ENCODE measurements at places on chromosomes 5 and 9.

- DNase-seq: no peak
Measured at GRCh38 chr5:67092535-67092934, 104.1 kb downstream of the CD180 start.

DNA sequence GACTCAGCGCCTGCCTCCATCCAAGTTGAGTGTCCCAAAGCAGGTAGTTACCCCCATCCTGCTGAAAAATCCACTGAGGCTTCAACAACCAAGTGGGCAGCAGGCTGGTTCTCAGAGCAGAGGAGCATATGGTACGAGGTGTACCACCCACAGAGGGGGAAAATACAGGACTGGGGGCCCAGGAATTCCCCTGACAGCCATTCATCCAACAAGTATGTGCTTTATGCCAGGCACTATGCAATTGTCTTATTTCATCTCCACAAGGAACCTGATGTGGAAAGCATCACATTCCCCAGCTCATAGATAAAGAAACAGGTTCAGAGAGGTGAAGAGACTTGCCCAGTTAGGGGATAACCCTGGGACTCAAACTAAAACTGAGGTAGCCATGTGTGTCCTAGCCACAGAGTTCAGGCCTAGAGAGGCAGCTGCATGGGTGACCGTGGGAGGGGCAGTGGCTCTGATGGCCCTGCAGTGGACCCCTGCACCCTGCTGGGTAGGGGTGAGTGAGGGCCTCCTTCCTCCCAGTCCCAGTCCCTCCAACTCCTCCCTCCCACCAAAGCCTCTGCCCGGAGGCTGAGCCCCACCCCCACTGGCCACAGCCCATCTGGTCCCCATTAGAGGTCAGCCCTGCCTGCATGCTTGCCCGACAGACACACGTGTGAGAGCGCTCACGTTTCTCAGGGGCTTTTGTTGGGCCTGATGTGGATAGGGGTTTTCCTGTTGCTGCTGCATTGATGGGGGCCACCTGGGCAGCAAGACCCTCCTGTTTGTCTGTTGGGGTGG lies 11.5 kb downstream of the PDLIM4 start:
- no peak for DNase-seq

DNA sequence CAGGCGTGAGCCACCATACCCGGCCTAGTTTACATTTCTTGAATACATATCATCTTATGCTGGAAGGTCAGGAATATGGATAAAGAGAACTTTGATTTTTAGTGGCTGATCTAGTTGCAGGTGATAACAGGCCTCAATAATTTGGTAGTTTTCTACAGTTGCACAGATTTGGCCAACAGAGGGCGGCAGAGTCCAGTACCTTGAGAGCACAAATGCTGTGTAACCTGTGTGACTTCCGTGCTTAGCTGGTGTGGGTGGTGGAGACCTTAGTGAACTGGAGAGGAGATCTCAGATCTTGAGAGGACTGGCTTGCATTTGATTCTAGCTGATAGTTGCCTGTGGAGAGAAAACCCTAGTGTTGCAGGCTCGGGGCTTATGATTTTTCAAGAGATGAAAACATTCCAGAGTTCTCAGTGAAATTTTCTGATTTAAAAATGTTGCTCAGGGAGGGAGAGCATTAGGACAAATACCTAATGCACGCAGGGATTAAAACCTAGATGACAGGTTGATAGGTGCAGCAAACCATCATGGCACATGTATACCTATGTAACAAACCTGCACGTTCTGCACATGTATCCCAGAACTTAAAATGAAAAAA lies 17.4 kb upstream of the GPR151 start:
- peak; percentile 77 for DNase-seq

DNA sequence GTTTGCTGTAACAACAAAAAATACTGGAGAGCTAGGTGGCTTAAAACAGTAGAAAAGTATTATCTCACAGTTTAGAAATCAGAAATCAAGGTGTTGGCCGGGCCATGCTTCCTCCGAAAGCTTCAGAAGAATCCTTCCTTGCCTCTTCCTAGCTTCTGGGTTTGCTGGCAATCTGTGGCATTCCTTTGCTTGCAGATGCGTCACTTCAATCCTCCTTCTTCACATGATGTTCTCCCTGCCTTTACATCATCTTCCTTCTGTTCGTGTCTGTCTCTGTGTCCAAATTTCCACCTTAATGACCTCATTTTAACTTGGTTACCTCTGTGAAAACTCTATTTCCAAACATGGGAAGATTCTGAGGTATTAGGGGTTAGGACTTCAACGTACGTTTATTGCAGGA lies 90.4 kb upstream of the CHD1 start:
- DNase-seq: no peak

GRCh38 chr9:92501671-92502393 lies 19.5 kb upstream of the ASPN start:
- DNase-seq: peak; percentile 27

DNA sequence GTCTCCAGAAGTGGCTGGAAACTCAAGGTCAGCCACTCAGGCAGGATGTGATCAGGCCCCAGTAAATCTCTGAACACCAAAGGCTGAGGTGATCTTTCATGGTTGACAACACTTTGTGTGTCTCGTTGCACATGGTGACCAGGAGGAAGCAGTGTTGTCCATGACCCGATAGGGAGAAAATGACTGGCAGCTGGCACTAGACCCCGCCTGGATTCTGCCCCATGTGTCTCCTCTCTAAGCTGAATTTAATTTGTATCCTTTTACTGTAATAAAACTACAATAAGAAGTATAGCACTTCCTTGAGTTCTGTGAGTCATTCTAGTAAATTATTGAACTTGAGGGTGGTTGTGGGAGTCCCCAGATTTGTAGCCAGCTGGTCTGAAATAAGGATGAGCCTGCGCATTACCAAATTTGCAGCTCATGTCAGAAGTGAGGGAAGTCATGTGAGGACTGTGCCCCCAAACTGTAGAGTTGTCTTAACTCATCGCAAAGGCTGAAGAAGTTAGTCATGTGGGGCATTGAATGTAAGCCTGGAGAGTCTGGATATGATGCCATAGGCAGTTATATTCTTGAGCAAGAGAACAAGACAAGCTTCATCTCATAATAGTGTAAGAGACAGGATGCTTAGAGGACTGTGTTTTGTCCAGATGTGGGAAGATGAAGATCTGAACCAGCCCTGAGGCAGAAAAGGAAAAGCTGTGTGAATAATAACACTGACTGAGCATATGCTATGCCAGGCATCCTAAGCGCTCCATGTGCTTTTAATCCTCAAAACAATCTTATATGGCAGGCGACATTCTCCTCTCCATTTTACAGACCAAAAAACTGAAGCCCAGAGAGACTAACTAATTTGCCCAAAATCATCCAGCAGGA lies 55.9 kb downstream of the TMEM215 start:
- no peak for DNase-seq

DNA sequence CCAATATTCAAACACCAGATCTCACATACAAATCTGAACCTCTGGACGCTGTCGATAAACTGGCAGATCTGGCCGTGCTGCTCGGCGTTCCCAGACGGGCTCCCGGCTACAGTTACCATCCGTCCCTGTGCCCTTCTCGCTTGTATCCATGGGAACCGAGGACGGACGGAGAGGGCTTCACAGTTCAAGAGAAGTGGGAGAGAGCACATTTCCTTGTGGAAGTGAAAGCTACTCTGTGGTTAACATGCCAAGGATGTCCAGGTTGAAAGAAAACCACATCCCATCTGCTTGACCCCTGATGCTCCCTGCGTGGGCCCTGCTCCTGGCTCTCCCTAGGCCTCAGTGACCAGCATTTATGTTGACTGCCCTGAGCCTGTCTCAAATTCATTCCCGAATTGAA lies 6.3 kb upstream of the DBN1 start:
- peak; percentile 55 for DNase-seq

DNA sequence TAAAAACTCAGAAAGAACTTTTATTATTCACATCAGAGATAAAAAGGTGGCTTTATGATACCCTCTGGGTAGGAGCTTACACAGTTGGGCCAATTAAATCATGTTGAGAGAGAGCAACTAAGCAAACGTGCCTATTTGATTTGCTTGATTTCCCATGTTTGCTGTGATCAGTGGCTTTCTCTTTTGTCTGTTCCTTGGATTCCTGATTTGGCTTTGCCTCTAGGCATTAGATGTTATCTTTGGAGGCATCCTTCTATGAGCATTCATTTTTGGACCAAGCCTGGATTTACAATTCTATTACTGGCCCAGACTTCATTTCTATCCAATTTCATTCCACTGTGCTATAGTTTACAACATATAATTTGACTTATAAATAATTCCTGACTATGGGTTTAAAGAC lies 35.9 kb downstream of the VCAN start:
- DNase-seq: no peak

DNA sequence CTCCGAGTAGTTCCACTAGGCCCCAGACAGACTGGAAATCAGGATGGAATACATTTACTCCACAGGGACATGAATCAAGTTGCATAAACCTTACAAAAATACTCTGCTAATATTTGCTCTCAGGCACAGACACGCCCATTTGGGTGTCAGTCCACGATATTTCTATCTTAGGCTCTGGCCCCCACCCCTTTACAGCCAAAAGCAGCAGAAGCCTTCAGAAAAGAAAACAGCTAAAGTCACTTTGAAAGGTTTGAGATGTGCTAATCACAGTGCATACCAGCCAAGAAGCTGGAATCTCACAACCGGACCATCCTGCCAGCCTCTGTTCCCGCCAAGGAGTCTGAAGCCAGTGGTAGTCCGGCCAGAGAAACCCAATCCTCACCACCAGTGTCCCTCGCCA lies 22.6 kb downstream of the PTPN3 start:
- no peak for DNase-seq

GRCh38 chr5:159802661-159803060 lies 113.6 kb upstream of the ADRA1B start:
- no peak for DNase-seq

DNA sequence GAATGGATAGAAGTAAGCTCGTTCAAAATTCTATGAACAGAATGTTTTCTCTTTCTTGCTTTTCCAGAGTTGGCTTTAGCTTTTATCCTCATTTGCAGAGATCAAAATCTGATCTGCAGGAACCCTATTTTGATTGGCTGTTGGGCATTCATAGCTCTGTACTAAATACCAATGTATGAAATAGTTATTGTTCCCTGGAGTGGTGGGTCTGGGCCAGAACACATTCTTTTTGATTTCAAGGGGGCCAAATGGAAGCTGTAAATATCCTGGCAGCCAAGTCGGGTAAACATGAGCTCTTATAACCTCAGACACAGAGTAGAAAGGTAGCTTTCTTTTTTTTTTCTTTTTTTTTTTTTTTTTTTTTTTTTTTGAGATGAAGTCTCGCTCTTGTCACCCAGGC lies 241.5 kb downstream of the PDZD2 start:
- DNase-seq: no peak

DNA sequence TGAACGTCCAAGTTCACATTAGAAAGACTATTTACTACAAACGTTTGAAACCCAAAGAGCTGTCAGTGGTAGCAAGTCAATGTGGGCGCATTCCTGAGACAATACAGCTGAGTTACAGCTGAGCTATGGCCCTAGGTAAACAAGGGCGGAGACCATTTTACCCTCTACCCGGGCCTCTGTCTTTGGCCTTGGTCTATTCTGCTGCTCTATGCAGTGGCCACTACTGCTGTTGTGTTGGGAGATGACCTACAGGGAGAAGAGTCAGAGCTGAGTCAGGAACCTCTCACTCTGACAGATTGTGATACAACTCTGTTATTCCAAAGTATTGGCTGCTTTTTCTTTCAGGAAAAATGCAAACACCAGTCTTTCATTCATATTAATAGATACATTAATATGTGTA lies 700.6 kb downstream of the SEMA5A start:
- DNase-seq: no peak

DNA sequence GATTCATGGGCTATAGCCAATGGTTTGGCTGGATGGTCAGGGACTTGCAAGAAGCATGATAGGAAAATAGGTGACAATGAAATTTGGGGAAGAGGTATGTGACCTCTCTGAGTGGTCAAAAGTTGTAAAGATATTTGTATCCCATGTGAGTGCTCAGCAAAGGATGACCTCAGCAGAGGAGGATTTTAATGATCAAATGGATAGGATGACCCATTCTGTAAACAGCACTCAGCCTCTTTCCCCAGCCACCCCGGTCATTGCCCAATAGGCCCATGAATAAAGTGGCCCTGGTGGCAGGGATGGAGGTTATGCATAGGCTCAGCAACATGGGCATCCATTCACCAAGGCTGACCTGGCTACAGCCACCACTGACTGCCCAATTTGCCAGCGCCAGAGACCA lies 138.4 kb upstream of the SPDL1 start:
- DNase-seq: no peak

DNA sequence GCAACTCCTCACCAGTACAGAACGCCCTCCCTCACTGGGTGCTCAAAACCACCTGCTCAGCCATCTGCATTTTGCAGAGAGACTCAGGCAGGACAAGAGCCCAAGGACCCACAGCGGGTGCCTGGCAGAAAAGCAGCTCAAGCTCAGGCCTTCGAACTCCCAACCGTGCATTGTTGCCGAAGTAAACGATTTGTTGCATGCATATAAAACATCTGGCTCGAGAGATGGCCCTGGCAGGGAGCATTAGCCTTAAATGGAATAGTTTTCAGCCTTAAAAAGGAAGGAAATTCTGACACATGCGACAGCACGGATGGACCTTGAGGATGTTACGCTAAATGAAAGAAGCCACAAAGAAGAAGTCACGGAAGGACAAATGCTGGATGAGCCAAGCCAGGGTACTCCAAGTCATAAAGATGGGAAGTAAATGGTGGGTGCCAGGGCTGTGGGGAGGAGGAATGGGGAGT lies 160.4 kb upstream of the PHYKPL start:
- no peak for DNase-seq

DNA sequence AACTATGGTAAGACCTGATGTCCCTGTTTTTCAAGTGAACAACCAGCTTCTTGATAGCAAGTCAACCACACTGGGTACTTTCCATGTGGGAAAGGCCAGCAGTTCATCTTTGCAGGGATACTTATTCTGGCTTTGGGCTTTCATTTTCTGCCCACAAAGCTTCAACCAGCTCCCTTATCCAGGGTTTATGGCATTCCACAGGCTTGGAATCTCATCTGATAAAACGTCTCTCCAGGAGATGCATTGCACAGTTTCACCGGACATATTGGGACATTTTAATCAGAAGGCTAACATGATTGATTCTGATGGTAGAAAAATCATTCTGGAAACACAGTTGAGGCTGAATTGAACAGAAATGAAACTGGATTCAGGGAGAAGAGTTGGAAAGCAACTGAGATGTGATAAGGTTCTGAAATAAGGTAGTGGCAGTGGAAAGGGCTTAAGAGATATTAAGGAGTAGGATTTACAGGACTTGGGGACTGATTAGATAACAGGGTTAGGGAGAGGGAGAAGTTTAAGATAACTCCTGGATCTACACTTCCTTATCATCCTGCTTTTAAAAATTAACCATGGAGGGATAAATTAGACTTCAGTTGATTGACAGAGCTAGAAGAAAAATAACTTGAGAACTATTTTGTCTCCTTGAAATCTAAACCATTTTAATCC lies 195.8 kb upstream of the FBXL7 start:
- no peak for DNase-seq

- DNase-seq: peak; percentile 40
Measured at GRCh38 chr5:42583322-42583721, 160.1 kb downstream of the GHR start.

All from cerebellar cortex (tissue), 1 donor.